Stimulated activated CD4-positive, alpha-beta T cell treated with anti-CD3 and anti-CD28 coated beads, Interleukin-1b, Interleukin-23, amount 100 ng/mL, for 4 hours (primary cell): ENCODE measurements at places on chromosomes 16 and 17.

DNA sequence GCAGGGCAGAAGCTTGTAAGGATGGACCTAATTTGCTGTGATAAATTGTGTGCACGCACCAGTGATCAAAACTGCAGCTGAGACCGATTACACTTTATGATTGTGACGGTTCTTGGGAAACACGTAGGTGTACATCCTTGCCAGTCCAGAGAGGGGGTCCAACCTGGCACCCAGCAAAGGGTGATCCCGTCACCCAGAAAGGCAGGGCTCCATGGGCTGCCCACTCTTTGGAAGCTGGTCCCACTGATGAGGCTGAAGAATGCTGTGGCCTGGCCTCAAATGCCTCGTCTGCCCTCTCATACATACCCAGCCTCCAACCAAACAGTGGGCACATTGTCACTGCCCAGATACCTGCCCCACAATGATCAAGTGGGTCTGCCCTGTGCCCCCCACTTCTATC lies 132.0 kb downstream of the C16orf78 start:
- no peak for DNase-seq

- no peak for DNase-seq
Observed at GRCh38 chr16:72749091-72749490, 298.8 kb downstream of the ZFHX3 start.

- DNase-seq, result no peak
Observed at GRCh38 chr16:12815361-12815760, 11.7 kb upstream of the CPPED1 start.

- DNase-seq, result no peak
Observed at GRCh38 chr17:77147357-77147801, 6.6 kb downstream of the SEC14L1 start.
